ENCODE measurements at places on chromosomes 6 and 20.

DNA sequence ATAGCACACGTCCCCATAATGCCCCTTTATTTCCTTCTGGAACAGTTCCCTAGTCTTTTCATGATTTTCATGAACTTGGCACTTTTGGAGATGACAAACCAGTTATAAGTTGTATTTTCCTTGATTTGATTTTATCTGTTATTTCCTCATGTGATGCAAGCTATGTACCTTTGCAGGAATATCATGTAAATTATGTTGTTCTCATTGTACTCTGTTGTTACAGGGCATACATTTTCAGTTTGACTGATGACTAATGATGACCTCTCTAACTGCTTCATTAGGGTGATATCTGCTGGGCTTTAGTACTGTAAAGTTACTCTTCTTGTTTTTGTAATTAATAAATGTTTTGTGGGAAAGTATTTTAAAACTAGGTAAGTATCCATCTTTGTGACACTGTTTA is 147.3 kb downstream of the ZFAND3 start:
- DNase-seq = no peak

GRCh38 chr6:132780770-132781371 is 17.6 kb downstream of the SLC18B1 start:
- DNase-seq = no peak

GRCh38 chr6:101986476-101986875 is 593.0 kb downstream of the GRIK2 start:
- DNase-seq = no peak

GRCh38 chr6:158303210-158303731 is 9.0 kb upstream of the TULP4 start:
- DNase-seq = no peak

- no peak for DNase-seq
Observed at GRCh38 chr6:90178384-90178855, 118.2 kb downstream of the BACH2 start.

DNA sequence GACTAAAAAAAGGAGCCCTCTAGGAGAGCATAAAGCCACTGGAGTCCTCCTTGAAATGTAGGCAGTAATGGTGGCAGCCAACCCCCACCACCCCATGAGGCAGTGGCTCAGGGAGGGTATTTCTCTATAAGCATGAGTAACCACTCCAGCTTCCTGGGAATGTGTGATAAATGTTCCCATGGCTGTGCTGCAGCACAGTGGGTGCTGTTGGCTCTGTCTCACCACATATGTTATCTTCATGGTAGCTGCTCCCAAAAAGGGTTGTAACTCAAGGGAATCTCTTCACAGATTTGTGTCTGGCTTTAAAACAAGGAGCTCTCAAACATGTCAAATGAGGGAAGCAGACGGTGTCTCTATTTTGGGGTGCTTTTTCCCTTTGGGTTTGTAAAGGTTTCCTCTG is 7.5 kb upstream of the PHACTR1 start:
- no peak for DNase-seq

- DNase-seq = no peak
Observed at GRCh38 chr20:48880981-48881657, 40.4 kb upstream of the ARFGEF2 start.
